Stimulated activated CD4-positive, alpha-beta T cell treated with anti-CD3 and anti-CD28 coated beads, Interleukin-1b, Interleukin-23, amount 100 ng/mL, for 24 hours (primary cell): ENCODE measurements at places on chromosomes 11 and 22.

- no peak for DNase-seq
These were observed 267.6 kb upstream of the B3GAT1 start for GRCh38 chr11:134679592-134679991.

DNA sequence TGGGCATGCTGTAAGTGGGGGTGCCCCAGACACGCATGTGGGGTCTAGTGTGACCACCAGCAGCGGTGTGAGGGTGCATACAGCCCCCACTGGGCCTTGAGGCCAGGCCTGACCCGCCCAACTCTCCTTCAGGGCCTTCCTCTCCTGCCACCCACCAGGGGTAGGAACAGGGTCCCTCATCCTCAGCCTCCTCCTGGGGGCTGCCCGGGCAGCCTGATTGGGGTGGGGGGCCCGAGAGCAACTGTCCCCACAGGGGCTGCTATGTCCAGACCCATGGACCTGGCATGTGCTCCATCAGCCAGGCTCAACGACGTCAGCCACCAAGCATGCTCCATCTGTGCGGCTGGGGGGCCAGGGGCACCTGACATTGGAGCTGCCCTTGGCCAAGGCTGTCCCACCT, 27.2 kb downstream of the RTN4R start:
- no peak for DNase-seq

GRCh38 chr11:130911306-130911705, 5.0 kb downstream of the SNX19 start:
- DNase-seq, result no peak

DNA sequence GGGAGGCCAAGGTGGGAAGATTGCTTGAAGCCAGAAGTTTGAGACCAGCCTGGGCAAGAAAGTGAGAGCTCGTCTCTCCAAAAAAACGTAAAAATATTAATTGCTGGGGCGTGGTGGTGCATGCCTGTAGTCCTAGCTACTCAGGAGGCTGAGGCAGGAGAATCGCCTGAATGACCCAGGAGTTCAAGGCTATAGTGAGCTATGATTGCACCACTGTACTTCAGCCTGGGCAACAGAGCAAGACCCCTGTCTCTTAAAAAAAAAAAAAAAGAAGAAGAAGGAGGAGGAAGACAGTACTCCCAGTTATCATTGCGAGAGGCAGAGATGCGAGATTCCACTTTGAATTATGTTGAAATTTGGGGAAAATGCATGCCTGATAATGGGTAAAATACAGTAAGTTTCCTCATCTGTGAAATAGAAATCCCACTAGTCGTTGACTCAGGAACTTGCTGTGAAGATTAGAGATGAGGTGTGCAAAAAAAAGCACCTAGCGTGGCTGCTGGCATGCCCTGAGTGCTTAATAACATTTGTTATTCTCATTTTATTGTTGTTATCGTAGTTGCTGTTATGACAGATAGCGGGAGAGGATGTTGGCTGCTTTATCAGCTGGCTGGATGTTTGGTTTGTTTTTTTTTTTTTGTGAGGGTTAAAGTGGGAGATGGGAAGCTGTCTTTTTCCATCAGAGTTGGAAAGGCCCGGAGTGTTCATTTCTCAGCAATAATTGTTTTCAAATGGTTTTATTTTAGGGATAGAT, 33.4 kb downstream of the BCR start:
- DNase-seq, result no peak

DNA sequence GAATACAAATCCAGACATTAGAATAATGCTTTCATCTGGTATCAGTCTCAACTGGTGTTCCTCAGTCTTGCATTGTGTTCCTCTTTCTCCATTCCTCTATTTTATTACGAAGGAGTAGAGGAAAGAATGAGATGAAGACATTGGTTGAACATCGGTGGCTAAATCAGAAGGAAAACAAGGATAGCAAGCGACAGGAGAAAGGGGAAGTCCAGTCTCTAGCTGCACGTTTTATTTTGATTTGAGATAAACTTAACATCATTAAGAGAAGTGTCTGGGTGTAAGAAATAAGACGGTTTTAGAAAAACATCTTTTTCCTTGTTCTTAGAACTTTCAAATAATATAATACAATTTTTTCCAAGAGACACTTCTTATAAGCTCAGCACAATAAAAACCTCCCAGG, 6.2 kb downstream of the SOX6 start:
- no peak for DNase-seq

GRCh38 chr11:9187616-9188015, 77.5 kb downstream of the DENND5A start:
- no peak for DNase-seq

DNA sequence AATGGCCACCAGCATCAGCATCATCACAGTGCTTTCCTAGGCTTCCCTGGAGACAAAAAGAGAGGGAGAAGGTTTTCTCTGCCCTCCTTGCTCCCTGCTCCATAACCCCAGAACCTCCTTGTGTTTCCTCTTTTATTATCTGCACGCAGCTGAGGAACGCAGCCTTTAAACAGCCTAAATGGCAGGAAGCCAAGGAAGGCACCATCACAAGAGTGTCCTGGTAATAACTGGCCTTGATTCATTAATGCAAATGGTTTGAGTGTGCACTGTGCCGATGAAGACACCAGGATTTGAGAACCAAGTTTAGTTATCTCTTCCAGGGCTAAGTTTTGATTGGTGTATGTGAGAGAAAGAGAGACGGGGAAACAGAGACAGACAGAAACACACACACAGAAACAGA, 29.4 kb upstream of the DRD2 start:
- DNase-seq, result no peak

DNA sequence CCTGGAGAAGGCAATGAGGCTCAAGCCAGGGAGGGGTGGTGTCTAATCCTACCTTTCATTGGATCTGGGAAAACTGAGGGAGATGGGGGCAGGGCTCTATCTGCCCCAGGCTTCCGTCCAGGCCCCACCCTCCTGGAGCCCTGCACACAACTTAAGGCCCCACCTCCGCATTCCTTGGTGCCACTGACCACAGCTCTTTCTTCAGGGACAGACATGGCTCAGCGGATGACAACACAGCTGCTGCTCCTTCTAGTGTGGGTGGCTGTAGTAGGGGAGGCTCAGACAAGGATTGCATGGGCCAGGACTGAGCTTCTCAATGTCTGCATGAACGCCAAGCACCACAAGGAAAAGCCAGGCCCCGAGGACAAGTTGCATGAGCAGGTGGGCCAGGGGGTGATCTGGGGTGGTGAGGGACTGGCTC, at the start of gene FOLR1:
FOLR1 (plus strand) TSS at position 180 of the 421 bp plus-strand sequence; CDS start at position 214, 34 bp downstream.
- DNase-seq, result no peak

DNA sequence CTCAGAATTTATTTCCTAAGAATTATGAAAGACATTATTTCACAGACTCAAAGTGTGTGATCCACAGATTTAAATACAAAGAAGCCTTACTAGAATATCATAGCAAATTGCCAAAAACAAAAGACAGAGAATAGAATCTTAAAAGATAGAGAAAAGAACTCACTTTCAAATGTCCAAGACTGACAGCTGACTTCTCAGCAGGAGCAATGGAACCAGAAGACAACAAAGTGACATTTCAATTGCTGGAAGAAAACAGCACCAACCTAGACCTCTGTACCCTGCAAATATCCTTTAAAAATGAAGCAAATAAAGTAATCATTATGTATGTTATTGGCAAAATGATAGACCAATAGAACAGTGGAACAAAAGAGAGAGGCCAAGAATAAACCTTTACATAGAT, 109.2 kb downstream of the TTC17 start:
- no peak for DNase-seq

GRCh38 chr11:64128255-64129006, 37.5 kb downstream of the MACROD1 start:
- no peak for DNase-seq

DNA sequence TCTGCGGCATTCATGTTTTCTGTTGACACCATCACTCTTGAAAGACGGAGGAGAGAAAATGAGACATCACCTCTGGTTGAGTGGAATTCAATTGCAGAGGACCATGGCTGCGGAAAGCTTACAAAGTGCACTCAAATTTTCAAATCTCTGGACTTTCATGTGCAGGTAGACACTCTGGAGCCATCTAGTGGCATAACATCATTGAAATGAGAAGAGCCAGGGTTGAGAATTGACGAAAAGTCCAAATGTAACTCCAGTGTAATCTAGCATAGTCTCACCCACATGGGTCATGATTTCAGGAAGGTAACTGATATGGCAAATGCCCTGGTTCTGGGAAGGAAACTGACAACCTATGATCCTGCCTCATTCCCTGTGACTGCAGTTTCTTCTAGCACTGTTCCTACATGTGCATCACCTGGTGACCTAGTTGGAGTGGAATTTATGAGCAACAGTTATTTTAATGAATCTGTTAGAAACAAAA, 687.8 kb downstream of the KCNA4 start:
- no peak for DNase-seq

GRCh38 chr22:35334004-35334403, 34.3 kb downstream of the TOM1 start:
- no peak for DNase-seq

DNA sequence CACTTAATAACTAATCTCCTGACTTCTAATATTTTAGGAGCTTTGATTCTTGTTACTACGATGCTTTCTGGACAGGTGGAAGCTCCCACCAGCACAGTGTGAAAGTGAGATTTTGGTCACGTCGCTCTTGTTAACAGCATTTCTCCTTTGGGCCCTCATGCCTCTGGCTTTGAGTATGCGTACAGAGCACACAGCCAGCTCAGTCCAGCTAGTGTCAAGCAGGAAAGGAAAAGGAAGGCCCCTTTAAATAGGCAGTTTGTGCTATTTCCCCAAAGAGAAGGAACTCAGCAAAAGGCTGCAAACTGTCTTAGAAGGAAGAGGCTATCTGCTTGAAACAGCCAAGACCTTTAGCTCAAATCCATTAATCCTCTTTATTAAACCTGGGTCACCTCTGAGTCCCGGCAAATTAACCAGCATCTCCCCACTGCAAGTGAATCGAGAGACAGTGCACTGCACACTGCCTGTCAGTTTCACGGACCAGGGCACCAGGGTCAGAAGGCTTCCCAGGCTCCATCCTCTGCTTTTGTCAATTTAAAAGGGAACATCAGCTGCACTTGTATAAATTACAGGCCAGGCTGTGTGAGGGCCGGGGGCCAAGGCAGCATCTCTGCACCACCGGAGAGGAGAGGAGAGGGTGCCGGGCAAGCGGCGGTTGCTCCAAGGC, 34.7 kb downstream of the OPCML start:
- no peak for DNase-seq

DNA sequence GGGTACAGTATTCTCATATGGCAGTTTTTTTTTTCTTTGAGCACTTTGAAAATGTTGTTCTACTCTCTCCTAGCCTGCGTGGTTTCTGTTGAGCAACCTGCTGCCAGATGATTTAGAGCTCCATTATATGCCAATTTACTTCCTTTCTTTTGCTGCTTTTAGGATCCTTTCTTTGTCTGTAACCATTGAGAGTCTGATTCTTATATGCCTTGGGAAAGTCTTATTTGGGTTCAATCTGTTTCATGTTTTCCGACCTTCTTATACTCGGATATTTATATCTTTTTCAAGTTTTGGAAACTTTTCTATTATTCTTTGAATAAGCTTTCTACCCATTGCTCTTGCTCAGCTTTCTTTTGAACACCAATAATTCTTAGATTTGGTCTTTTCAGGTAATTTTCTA, 138.1 kb upstream of the RAG2 start:
- DNase-seq, result no peak

GRCh38 chr22:38970551-38970950, 11.6 kb upstream of the APOBEC3B start:
- DNase-seq, result no peak

DNA sequence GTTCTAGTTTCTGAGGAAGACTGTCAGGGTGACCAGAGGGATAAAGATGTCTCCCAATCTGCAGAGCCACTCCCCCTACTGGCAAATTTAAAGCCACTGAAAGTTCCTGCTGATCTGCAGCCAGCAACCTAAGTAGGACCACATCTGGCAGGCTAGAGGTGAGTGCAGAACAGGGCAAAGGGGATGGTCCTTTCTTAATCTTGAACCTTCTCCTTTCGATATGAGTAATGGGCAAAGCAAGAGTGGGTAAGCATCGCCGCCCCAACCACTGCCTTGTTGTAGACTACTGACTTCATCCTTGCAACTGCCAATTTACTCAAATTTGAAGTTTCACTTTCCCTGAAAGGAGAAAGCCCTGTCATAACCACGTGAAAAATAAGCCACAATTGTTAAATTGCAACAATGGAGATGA, 30.7 kb downstream of the SCUBE2 start:
- DNase-seq, result no peak

- no peak for DNase-seq
These were observed 959 bp upstream of the GP1BB start for GRCh38 chr22:19722178-19722981.

GRCh38 chr22:17855572-17856290, 81.5 kb upstream of the BID start:
- DNase-seq, result no peak

DNA sequence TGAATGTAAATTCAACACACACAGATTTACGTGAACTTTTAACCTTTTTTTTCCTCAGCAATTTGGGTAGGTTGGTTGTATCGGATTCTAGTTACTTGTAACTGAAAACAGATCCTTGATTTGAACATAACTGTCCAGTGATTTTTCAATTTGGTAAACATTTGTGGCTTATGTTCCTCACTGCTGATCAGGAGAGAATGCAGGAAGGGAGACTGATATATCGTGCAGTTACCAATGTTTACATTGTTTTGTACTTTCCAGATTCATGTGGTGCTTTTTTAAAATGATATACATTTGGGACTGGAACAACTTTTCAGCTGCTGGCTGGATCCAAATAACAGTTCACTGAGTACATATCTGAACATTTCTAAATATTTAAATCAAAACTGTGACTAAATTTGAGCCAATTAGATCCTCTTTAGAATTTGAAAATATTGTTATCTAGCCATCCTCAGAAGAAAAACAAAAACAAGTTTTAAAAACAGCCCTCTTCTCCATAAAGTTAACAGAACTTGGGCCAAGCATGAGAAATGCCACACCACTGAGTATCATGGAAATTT, 84.3 kb upstream of the MTMR2 start:
- DNase-seq, result no peak

- DNase-seq, result no peak
These were observed 10.0 kb downstream of the RPL3 start for GRCh38 chr22:39309364-39309861.

- DNase-seq, result no peak
These were observed 137.6 kb downstream of the TEAD1 start for GRCh38 chr11:12811861-12812260.
